HS-27A (cell line): ENCODE measurements at places on chromosomes 2 and 18.

DNA sequence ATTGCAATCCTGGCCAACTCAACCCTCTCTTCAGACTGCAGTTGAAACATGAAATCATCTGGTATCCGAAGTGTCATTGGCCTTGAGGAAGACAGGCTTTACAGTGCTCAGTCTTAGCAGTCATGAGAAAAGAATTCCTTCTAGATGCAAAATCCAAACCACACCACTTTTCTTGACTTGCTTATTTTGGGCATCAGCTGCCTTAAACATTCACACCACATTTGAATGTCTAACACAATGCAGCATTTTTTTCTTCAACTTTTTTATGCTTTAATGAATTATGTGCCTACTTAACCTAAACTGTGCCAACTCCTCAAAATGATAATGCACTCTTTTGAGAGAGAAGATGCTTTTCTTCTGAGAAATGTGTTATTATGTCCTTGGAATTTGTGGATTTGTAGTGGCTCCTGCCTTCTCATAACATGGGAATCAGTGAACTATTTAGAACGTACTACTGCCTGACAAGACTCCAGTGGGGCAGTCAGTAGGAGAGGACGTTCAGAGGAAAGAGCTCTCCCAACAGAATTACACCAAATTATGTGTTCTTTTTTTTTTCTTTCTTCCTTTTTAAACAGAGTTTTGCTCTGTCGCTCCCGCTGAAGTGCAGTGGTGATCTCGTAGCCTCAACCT lies 3.2 kb upstream of the FAM98A start:
- DNase-seq, result no peak

- no peak for DNase-seq
Measured at GRCh38 chr2:31004257-31004656, 134.0 kb downstream of the GALNT14 start.

DNA sequence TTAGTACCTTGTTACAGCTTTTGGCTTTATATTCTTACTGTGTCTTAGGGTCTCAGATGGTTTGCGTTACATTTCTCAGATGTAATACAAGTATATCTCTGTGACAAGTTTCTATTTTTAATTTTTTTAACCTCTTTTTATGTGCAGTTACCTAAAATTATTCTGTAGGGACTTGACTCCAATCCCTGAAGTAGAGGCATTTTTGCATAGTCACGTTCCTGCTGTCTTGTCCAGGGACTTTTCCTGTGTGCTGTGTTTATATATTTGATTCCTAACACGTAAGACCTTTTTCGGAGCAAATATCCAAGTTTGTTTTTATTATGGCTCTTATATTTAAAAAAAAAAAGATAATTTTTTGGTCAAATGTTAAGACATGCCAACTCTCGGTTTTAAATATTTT lies 71.2 kb upstream of the CHMP1B start:
- no peak for DNase-seq

- DNase-seq, result no peak
Measured at GRCh38 chr18:3683483-3683882, 233.5 kb downstream of the TGIF1 start.

DNA sequence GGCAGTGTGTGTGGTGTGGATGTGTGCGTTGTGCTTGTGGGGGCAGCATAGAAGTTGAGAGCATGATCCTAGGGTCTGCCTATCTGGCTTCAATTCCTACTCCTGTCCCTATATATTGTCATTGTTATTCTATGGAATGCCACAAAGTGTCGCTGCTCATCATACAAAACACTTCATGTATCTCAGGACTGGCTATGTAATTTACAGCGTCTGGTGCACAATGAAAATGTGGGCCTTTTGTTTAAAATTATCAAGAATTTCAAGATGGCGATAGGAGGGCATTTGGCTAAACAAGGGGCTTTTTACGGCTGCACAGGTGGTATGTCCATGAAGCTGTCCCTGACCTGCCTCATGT lies 3.4 kb downstream of the SERPINB2 start:
- DNase-seq, result no peak

DNA sequence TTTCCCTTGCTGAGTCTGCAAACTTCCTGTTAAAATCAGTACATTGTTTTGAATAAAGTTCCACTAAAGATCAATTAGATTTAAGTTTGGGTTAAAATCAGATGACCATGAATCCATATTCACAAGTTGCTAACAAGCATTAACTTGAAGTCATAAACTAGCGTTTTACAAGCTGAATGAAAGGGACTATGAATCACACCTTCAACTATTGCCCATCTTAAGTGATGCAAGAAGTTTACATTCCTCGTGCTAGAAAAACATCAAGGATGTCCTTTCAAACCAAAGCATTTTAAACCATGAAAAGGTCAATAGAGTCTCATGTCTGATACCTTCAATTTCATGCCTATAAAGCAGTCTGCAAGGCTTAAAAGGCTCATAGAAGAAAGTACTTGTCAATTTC lies 257.2 kb upstream of the SYT4 start:
- no peak for DNase-seq

DNA sequence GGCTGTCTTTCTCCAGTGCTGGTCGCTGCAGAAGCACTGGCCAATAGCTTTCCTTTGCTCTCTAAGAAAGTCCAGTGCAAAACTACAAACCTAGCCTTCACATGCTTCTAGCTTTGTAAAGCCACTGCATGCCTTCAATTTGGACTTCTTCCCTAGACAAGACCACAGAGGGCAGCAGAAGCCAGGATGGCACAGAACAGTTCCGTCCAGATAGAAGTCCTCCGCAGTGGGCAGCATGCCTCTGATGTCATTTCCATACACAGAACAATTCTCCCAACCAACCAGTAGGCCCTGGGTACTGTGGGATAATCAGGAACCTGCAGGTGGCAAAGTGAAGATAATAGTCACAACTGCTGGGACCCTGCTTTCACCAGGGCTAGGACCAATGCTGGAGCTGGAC lies 3.3 kb downstream of the ST6GAL2 start:
- DNase-seq, result no peak

DNA sequence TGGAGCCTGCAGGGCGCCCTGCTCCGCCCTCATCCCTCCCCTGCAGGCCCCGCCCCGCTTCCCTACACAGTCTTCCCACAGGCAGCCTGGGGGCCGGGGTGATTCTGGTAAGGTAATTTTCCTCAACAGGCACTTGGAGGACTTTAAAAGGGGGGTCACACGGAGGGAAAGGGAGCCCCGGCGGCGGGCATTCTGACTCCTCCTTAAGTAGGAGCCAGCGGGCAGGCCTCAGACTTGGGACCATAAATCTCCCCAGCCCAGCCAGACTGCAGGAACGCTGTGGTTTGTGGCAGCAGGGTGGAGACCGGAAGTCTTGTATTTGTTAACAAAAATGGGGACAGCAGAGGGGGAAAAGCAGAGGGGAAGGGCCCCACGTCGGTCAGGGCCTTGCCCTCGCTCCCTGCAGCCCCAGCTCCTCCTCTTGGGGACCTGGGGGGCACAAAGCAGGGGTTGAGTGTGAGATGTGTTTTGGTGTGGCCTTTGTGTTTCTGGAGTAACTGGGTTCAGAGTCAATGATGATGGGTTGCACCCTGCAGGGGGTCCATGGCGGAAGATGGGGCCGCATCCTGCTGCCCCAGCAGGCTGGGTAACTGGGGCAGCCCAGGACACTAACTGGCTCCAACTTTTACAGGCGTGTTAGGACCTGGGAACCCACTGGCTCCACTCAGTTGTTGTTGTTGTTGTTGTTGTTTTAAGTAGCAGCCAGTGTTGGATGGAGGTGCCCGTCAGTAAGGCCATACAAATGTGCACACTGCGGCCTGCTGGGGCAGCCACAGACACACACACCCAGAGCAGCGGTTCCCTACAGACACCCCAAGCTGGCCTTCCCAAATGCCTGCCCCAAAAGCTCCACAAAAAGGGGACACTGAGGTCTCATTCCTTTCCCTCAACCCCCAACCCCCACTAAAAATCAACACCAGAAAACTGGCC lies 27.7 kb downstream of the SMAD7 start:
- peak; percentile 66 for DNase-seq

- no peak for DNase-seq
Measured at GRCh38 chr2:42105330-42106256, 57.8 kb downstream of the PKDCC start.
